ENCODE measurements at places on chromosomes 1 and 21.

GRCh38 chr1:22101199-22101598, 41.7 kb downstream of the WNT4 start:
- DNase-seq, result no peak

DNA sequence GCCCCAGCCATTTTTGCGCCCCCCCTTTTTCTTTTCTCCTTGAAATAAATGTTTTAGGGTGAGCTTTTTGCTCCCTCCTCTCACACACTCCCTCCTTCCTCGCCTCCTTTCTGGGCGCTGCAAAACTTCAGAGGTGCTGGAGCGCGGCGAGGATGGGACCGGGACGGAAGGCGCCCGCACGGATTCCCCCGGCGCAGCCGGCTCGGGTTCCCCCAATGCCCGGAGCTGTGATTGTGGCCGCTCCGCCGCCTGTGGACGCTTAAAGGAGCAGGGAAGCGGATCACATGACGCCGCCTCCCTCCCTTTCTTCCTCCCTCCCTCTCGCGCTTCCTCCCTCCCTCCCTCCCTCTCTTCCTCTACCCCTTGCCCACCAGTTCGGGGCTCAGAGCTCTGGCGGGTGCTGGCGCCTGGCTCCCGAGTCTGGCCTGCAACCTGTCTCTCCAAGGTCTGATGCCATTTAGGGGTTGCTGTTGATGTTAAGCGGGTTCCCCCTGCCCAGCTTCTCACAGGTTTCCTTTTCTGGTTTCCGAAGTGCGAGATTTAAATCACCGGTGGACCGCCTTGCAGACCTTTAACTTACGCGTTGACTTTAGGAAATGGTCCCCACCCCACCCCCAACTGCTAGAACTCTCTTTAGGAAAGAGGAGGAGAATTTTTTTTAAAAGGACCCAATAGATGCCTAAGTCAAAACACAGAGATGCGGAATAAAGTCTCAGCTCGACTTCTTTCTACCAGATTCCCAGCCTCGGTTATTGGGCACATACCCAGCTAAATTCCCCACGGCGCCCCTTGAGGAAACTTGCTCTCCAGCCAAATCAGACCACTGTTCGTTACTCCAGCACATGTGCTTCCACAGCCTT, at the start of gene WLS:
Gene WLS (minus strand): TSS at position 235 of the 860 bp plus-strand sequence. CDS start 224 bp downstream, at position 11.
- DNase-seq, result no peak

- no peak for DNase-seq
Measured at GRCh38 chr1:152170287-152170905, 11.4 kb upstream of the RPTN start.

- DNase-seq, result no peak
Measured at GRCh38 chr21:35467566-35467965, 418.5 kb upstream of the RUNX1 start.

- DNase-seq, result no peak
Measured at GRCh38 chr1:24226749-24227148, 39.7 kb upstream of the IFNLR1 start.

DNA sequence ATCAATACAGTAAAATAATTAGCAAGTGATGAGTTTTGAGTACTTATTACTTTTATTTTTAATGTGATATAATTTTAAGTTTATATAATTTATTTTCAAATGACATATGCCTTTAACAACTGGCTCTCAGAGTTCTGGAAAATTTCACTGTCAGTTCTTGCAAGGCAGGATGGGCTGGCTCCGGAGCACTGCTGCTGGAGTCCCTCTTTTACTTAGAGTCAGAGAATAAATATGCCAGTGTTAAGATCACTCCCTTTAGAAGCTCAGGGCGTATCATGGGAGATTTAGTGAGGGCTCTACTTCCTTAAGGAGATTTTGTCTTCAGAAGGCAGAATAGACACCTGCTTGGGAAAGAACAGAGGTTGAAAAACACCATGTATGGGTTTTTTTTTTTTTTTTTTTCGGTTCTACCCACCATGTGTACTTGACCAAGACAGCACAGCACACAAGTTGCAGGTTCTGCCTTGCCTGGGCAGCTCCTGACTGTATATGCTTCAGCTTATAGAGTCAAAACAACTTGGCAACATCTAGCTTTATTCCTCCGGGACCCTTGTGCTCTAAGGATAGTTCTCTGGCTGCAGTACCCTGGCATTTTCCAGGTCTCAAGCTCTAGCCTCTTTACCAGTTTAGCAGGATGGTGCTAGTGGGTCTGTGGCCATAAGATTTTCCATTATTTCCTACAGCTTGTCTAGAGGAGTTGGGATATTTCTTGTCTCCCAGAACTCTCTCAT, 29.7 kb upstream of the FMOD start:
- DNase-seq, result no peak

DNA sequence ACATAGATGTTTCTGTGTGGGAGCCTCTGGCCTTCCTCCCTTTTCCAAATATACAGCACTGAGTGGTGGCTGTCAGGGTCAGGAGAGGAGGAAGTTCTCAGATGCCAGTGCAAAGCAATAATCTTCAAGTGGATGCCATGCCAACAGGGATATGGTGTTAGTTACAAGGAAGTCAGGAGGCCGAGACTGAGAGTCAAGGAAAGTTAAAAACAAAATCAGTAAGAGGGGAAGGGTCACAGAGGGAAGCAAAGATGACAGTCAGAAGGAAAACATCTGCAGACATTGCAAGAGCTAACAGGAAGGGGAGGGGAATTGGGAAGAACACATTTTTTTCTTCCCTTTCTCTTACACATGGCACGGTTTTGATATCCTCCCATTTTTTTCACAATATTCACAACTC, 691.4 kb downstream of the ADGRL2 start:
- DNase-seq, result no peak

GRCh38 chr1:34162852-34163766, 1.9 kb downstream of the CSMD2 start:
- DNase-seq, result no peak

DNA sequence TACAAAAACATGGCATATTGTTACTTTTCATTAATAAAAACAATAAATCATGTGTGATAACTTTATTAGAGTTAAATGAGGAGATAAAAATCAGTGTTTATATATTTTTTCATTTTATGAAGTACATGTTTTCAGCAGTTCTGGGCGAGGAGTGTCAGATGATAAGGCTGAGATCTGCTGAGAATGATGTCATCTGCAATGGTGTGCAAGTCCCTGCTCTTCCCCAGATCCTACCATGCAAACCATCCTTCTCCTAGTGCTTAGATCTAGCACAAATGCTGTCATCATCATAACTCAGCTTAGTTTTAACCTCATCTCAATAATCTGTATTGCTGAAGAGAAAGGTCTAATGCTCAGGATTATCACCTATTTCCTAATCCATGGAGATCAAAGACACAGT, 214.4 kb upstream of the DAB1 start:
- no peak for DNase-seq

DNA sequence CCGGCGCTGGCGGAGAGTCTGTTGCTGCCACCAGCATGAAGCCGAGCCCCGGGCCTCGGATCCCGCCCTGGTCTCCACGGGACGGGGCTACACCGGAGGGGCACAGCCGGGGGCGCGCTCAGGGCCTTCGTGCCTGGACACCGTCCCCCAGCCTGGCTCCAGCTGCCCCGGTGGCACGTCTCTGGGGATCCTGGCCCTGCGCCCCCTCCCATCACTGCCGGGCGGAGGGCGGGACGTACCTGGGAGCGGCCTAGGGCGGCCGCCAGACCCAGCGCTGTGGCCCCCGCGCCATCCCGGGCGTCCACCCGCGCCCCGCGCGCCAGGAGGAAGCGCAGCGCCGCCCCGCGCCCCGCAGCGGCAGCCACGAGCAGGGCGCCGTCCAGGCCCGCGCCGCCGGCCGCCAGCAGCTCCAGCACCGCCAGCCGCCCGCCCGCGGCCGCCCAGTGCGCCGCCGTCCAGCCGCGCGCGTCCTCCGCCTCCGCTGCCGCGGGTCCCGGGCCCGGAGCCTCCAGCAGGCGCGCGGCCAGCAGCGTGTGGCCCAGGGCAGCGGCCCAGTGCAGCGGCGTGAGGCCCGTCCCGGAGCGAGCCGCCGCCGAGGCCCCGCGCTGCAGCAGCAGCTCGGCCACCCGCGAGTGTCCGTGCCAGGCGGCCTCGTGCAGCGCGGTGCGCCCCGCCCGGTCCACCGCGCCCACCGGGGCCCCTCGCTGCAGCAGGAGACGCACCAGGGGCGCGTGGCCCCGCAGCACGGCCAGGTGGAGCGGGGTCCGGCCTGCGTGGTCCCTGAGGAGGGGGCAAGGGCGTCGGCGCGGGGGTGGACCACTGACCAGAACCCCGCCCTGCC, 1.0 kb downstream of the ANKRD65 start:
- no peak for DNase-seq

GRCh38 chr1:195617106-195617505, 991.1 kb downstream of the KCNT2 start:
- no peak for DNase-seq

- peak; percentile 51 for DNase-seq
Measured at GRCh38 chr1:8348777-8349472, 31.0 kb downstream of the SLC45A1 start.

- DNase-seq, result no peak
Measured at GRCh38 chr1:207156095-207156494, 52.1 kb downstream of the C4BPA start.

DNA sequence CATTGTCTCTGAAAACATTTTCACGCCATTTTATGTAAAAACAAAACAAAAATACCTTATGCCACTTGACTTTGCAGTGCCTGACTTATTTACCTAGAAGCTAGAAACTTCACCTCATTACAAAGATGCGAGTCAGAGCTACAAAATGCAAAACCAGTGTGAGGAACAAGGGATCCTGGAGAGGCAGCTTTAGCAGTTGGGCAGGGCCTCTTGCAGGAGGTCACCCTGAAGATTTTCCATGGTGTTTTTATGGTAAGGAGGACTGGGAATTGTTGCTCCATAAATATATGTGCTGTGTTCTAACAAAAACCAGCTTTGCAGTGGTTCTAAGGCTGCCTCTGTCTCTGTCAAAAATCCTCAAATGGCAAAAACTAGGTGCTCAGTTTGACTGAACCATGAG, 36.4 kb upstream of the TARBP1 start:
- no peak for DNase-seq
